B cell (primary cell): ENCODE measurements at places on chromosomes 3 and 15. TPM values are rescaled to one million over a fixed set of nuclear protein-coding genes. Genes with fewer than 3 reads are reported as not detected.

TM4SF18 gene
- total RNA-seq, result not detected in 2 replicates

SETMAR gene
- total RNA-seq, result 6.8 and 7.6 TPM in 2 replicates

MNS1 gene
- 0.83 TPM in 1 of 2 replicates, not detected in the other for total RNA-seq

PRICKLE2 gene
- total RNA-seq, result 1.1 and 1.4 TPM in 2 replicates

ARHGAP31 gene
- total RNA-seq, result 7.8 and 8.3 TPM in 2 replicates

SHC4 gene
- 0.69 and 0.75 TPM in 2 replicates for total RNA-seq

PFN2 gene
- total RNA-seq, result 8.1 and 11.2 TPM in 2 replicates

RBMS3 gene
- not detected in 2 replicates for total RNA-seq

EPHA6 gene
- not detected in 2 replicates for total RNA-seq

KLHL40 gene
- not detected in 2 replicates for total RNA-seq

SAXO2 gene
- 25.0 and 30.2 TPM in 2 replicates for total RNA-seq

GADL1 gene
- total RNA-seq, result not detected in 2 replicates

ARL14 gene
- total RNA-seq, result 0.32 and 0.89 TPM in 2 replicates

SCN11A gene
- 0.24 and 0.25 TPM in 2 replicates for total RNA-seq

SCAMP5 gene
- 0.24 and 0.59 TPM in 2 replicates for total RNA-seq

CD80 gene
- 26.5 and 28.0 TPM in 2 replicates for total RNA-seq

DALRD3 gene
- 56.8 and 57.2 TPM in 2 replicates for total RNA-seq

MAPK6 gene
- 17.9 and 20.2 TPM in 2 replicates for total RNA-seq

MUC13 gene
- not detected in 2 replicates for total RNA-seq

NPAP1 gene
- not detected in 2 replicates for total RNA-seq

CDAN1 gene
- total RNA-seq, result 27.3 and 31.8 TPM in 2 replicates

SOX14 gene
- not detected in 2 replicates for total RNA-seq

CLSTN2 gene
- total RNA-seq, result not detected in 2 replicates

STRIT1 gene
- not detected in 2 replicates for total RNA-seq

CYP19A1 gene
- not detected in 2 replicates for total RNA-seq

COL6A5 gene
- not detected in 2 replicates for total RNA-seq

CD200 gene
- 35.0 and 36.0 TPM in 2 replicates for total RNA-seq

CHL1 gene
- 16.4 and 18.0 TPM in 2 replicates for total RNA-seq

GP5 gene
- 0.15 and 0.22 TPM in 2 replicates for total RNA-seq

NIT2 gene
- 34.4 and 36.5 TPM in 2 replicates for total RNA-seq

ABHD17C gene
- 1.9 and 2.8 TPM in 2 replicates for total RNA-seq

RFC4 gene
- total RNA-seq, result 17.8 and 21.0 TPM in 2 replicates

CSK gene
- total RNA-seq, result 325 and 343 TPM in 2 replicates

HRG gene
- total RNA-seq, result not detected in 2 replicates

MBNL1 gene
- 505 and 514 TPM in 2 replicates for total RNA-seq

PRTG gene
- not detected in 2 replicates for total RNA-seq

DCBLD2 gene
- total RNA-seq, result 2.1 and 3.5 TPM in 2 replicates

RSL24D1 gene
- total RNA-seq, result 69.0 and 80.7 TPM in 2 replicates

USP13 gene
- 11.9 and 13.2 TPM in 2 replicates for total RNA-seq

CIAO2A gene
- 64.4 and 68.2 TPM in 2 replicates for total RNA-seq

CAPN3 gene
- total RNA-seq, result 41.7 and 44.2 TPM in 2 replicates

CHST14 gene
- total RNA-seq, result 14.7 and 16.7 TPM in 2 replicates

MAPKAPK3 gene
- total RNA-seq, result 18.2 and 18.8 TPM in 2 replicates

RLBP1 gene
- total RNA-seq, result not detected in 2 replicates
